ENCODE measurements at places on chromosomes 2 and 18.

DNA sequence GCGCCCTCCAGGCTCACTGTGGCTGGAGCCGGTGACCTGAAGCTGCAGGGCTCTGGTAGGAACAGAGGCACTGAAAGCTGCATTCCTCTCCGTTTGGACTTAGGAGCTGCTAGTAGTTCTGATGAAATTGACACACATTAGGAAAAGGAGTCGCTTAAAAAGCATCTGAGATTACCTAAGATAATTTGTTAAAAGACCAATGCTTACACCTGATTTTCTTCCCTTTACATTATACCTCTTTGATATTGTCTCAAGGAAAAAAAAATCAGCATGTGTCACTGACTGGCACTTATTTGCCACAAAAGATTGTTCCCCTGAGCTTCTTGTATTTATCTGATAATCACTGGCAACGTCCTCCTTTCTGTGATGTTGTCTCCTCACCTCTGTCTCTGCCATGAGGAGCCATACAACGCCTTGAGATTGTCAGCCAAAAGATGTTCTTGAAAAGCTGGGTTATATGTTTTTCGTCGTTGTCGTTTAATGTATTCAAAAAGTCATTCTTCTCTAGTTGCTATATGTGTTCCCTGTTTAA lies 618 bp upstream of the CHN1 start:
- no peak for DNase-seq

DNA sequence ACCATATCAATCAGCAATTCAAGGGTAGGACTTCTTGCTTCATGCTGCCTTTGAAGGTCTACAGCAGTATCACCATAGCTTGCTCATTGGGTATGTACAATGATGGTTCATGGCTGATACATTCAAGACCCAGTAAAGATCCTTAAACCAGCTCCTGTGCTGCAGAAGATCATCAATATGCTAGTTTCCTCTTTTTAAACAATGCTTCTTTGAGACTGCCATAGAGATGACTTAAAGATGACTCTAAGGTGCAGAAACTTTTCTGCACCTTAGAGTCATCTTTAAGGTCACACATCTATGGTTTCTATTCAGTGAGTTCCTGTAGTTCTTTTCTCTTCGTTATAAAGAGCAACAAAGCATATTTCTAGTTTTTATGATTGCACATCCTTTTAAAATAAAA lies 102.8 kb upstream of the KLHL14 start:
- no peak for DNase-seq

DNA sequence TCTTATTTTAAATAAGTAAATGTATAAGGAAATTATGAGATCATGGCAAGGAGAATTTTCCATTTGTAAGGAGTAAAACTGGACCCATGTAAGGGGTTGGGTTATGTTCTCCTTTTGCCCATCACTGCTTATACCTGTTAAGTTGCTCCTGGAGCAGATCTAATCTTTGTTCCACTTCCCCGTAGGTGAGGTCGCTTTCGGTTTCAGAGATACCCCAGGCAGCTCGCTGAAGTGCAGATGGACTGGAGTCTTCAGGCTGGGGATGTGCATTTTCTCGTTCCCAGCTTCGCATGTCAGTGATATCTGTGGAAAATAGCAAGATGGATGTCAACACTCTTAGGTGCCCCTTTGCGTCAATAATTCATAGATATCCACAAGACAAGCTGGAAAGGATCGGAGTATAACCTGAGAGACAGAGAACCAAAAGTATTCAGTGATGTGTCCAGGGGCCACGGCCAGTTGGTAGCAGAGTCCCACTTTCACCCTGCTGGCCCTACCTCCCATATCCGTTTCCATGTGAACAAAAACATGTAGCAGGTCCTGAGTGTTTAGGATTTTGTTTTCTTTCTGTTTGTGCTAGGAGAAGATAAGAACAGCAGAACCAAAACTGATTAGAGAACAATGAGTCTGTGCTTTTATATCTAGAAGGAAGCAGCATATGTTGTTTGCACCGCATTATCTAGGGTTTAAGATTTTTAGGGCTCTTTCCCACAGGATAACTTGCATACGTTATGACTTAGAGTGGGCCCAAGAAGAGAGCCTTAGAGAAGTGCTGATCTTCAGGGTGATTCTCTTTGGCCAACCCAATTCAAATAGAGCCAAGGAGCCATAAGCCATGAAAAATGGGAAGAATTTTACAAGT lies 36.0 kb downstream of the GCA start:
- DNase-seq, result no peak

GRCh38 chr2:240457223-240458043 lies 22.0 kb downstream of the GPC1 start:
- DNase-seq, result no peak

- DNase-seq, result no peak
These were observed 18.2 kb downstream of the ACVR1 start for GRCh38 chr2:157857881-157858280.

GRCh38 chr2:43818761-43819160 lies 19.9 kb downstream of the ABCG5 start:
- no peak for DNase-seq

- DNase-seq, result no peak
These were observed 1531.7 kb upstream of the PIK3C3 start for GRCh38 chr18:40423291-40423690.

- no peak for DNase-seq
These were observed 41.5 kb downstream of the MOGAT1 start for GRCh38 chr2:222713002-222713401.

DNA sequence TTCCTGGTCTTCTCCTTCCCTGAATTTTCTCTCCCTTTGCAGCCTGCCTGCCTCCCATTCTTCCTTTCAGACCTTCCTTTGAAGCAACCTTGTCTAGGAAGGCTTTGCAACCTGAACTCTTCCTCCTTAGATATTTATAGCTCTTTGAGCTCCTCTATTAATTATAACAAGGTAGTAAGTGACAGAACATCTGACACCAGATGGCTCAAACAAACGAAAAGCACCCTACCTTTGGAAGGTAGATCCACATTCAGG lies 57.2 kb upstream of the SLC1A4 start:
- DNase-seq, result no peak

DNA sequence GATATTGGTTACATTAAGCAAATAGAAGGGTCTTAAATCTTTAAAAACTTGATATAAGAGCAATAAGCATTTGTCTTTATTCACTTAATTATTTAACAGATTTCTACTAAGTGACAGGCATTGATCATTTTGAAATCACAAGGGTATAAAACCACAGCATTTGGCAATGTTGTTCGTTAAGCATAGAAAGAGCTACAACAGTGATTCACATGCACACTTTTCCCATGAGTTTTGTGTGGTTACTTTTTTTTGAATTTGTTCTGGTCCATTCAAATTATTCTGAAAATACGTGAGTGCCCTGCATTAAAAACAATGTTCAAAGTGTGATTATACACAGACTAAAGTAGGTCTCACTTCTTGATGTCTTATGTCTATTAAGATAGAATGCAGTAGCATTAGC lies 52.2 kb downstream of the LYPD6B start:
- DNase-seq, result no peak

- no peak for DNase-seq
These were observed 164.1 kb upstream of the BOD1L2 start for GRCh38 chr18:56982766-56983165.

DNA sequence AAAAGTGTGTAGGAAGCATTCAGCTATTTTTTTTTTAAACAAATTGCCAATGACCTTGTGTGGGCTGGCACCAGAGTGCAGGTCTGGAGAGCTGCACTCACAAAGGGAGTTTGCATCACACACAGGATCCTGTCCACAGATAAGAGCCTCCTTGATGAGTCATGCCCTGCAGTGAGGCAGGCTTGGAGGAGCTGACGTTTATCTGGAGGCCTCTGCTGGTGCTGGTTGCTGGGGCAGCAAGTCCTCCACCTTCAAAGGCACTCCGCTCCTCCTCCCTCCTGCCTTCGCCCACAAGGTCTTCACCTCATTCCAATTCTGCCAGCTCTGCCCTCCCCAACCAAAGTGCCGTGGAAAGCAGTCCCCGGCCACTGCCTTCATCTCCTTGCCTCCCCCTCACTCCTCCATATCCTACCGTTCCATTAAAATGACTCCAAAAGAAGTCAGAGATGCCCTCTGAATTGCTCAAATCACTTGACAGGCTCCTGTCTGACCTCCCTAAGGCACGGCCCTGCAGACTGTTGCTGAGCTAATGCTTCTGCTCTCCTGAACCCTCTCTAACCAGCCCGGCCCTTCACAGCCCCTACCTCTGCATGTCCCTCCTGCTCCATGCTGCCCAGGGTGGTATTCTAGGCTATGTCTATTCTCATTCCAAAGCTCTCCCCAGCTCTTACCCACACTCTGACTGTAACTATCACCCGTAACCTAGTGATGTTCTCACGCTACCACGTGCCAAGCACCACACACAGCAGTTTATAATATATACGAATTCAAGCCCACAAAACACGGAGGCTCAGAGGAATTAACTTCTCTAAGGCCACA lies 30.9 kb downstream of the LONRF2 start:
- peak; percentile 75 for DNase-seq

- no peak for DNase-seq
These were observed 45.4 kb downstream of the MCFD2 start for GRCh38 chr2:46870051-46870839.

- DNase-seq, result no peak
These were observed 55.1 kb downstream of the FSIP2 start for GRCh38 chr2:185793532-185794345.

DNA sequence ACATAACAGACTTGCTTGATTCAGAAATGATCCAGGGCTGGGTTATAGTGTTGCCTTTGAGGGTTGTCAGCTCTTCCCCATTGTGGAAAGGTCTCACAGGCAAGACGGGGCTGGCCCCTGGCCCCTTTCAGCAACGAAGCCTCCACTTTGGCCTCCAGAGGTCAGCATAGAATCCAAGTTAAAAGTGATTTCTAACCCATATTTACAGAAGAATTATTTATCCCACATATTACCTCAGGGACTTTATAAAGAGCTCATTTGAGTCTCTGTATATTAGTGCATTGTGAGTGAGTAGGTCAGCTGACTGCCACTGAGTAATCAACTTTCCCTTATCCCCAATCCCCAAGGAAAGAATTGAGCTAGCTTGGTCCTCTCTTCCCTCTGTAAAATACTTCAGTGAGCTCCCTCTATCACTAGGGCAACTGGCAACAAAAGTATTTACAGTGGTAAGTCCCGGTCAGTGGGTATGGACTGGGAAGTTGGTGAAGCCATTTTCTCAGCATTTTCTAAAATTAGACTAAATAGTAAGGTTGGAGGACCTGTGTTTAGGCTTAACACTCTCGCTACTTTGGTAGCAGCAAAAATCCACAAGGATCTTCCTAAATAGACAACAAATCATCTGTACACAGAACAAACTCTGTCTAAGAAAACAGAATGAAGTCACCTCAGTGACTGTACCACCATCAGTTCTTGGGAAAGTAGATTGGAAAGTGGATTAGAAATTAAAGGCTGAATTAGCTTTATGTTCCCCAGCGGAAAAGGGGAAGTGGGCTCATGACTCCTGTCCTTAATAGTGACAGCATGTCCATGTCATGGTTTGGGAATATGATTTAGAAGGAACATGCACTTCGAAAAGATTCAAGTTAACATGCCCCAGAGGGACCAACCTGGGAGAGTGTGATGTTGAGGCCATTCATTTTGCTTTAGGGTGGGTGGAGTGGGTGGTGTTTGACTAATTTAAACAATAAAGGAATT lies 171.0 kb upstream of the SIX3 start:
- no peak for DNase-seq

DNA sequence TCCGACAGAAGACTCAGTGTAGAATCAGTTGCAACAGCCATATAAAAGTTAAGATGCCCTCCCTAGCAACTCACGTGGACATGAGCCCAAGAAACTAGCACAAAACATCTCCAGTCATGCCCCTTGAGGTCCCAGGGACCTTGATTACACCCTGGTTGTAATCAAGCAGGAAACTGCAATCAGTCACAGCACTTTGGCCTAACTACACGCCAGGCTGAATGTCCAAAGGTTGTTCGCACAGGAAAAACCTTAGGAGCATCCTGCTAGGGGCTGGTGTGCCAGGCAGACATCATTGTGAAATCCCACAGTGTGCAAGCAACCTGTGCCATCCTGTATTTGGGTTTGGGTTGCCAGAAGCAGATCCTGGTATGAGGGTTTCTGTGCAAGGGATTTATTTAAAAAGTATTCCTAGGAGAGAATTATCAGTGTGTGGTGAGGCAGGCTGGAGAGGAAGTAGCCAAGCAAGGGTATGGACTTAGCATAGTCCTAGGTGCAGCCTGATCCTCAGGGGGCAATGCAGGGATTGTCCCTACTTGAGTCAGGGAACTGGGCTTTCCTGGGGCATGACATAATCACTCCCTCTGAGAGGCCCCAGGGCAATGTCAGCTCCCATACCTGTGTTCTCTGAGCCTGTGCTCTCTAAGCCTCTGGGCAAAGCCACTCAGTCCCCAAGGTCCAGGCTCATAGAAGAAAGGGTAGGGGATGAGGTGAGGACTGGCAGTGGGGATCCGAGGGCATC lies 17.8 kb upstream of the SULT1C2 start:
- no peak for DNase-seq

DNA sequence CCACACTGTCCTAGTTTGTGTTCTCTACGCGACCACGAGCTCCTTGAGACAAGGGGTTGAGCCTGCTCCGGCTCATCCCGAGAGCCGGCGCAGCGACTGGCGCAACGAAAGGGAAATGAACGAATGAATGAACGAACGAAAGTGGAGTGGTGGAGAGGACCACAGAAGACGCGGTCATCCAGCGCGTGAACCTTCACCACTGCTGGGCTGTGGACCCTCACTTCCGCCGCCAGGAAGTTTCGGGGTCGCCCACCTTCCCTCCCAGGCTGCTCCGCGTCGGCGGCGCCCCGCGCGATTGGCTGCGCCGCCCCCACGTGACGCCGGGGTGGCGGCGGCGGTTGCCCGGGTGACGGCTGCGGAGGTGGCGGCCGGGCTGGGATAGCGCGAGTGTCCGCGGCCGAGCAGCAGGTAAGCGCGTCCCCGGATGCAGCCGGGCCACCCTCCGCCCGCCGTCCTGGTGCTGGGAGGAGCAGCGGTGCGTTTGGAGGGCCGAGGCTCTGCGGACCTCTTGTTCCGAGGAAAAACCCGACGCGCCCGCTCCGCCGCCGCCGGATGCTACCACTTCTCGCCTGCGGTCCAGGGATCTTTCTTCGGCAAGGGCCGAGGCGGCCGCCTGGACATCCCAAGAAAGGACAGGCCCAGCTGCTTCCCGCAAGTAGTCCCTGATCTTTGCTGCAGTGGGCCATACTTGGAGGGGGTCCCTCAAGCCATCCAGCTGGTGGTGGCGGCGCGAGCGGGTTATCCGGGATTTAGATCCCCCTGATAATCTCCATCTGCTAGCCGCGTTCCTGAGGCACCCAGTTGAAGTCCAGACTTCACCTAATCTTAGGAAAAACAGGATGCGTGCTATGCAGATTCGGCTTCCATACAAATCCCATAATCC lies at the start of gene ARMC9:
Gene ARMC9 (plus strand): TSS at position 341 of the 883 bp plus-strand sequence. CDS start 7,608 bp downstream, outside the sequence.
- peak; percentile 79 for DNase-seq

GRCh38 chr2:233840520-233840919 lies 13.8 kb downstream of the HJURP start:
- DNase-seq, result no peak

- no peak for DNase-seq
These were observed 446 bp downstream of the COPS9 start for GRCh38 chr2:240135706-240136012.

GRCh38 chr2:218474527-218474926 lies 55.6 kb downstream of the VIL1 start:
- DNase-seq, result no peak

DNA sequence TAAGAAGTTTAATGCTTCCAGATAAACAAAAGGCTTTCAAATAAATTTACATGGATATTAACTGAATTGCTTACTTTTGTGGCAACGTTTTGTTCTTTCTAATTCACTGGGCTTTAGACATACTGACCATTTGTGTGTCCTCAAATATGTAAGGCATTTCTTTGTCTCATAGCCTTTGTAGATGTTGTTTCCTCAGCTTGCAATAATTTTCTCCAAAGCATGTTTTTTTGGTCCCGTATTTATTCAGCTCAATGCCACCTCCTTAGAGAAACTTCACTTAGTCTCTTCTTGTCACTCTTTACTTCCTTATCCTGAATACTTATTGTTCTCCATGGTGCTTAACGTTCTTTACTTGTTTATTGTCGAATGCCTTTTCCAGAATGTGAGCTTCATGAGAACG lies 98.5 kb downstream of the NUP35 start:
- no peak for DNase-seq
